Stimulated activated CD4-positive, alpha-beta T cell treated with anti-CD3 and anti-CD28 coated beads, Interleukin-15, amount 100 ng/mL, for 24 hours (primary cell): ENCODE measurements at places on chromosomes 1 and 21.

DNA sequence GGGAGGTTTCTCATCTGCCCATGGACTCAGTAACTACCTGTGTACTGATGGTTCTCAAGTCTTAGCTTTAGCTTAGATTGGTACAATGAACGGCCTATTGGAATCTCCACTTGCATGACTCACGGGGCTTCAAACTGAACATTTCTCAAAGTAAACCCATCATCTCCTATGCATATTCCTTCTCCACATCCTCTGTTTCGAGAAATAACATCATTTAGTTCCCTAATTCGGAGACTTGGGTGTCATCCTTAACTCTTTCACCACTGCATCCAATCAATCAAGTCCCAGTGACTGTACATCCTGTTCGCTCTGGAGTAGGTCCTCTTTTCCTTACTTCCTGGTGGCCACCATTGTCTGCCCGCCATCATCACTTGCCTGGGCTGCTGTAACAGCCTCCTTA is 55.8 kb downstream of the LGR6 start:
- no peak for DNase-seq

DNA sequence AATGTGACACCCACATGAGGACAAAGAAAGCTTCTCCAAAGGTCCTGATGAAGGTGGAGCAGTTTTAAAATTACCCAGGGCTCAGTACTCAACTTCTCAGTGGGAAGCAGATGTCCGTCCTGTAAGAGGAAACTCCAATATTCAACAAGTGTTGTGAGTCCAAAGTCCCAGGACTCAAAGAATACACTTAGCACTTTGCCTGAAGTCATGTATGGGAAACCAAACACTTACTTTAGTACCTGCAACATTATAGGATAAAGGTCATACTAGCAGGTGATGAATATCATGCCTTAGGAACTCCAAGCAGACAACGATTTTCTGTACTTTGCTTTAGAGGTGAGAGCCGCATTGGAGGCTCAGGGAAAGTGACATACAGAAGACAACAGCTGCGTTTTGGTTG is 37.2 kb upstream of the ST6GALNAC3 start:
- no peak for DNase-seq

GRCh38 chr1:89489047-89489729 is 35.4 kb upstream of the LRRC8B start:
- DNase-seq: no peak

- no peak for DNase-seq
Observed at GRCh38 chr21:15088488-15088887, 23.7 kb upstream of the NRIP1 start.
